ENCODE measurements at places on chromosomes 2 and 18. TPM values are rescaled to one million over a fixed set of nuclear protein-coding genes. Genes with fewer than 3 reads are reported as not detected.

DNA sequence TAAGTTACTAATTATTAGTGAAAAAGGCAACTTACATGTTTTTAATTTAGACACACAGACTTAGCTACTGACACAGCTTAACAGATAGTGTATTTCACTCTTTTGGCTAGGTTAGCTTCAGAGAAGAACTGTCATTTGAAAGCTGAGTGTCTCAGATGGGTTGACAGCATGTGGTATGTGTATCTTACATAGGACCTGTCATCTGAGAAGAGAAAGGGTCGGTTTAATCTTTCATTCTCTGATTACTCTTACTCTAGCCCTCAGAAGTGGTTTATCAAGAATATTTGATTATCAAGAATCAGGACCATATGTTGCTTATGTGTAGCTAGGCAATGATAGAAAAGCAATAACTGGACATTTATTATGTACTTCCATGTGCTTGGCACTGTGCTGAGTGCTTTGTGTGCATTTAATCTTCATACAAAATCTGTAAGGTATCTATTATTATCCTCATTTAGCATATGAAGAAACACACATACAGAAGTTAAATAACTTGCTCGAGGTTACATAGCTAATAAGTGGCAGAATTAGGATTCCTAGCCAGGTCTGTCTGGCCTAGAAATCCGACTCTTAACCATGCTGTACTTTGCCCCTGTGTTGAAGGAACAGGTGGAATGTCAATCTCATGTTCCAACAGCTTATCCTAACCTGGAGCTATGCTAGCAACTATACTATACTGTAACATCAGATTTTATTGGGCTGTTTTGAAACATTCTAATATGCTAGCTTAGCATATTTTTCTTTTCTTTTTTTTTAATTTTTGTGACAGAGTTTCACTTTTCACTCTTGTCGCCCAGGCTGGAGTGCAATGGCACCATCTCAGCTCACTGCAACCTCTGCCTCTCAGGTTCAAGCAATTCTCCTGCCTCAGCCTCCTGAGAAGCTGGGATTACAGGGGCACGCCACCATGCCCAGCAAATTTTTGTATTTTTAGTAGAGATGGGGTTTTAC lies 28.4 kb downstream of the CFLAR start:
- DNase-seq, result no peak

- peak; percentile 63 for DNase-seq
Measured at GRCh38 chr2:64989982-64990614, 899 bp downstream of the SLC1A4 start.

GRCh38 chr2:237434866-237435311 lies 20.9 kb upstream of the COL6A3 start:
- DNase-seq, result no peak

GRCh38 chr2:28209261-28209691 lies 183.4 kb upstream of the FOSL2 start:
- DNase-seq, result no peak

- DNase-seq, result no peak
Measured at GRCh38 chr2:194591192-194591591, 1065.8 kb upstream of the SLC39A10 start.

- DNase-seq, result no peak
Measured at GRCh38 chr2:163613266-163613731, 122.5 kb downstream of the FIGN start.

GRCh38 chr2:101827246-101827645 lies 129.7 kb downstream of the MAP4K4 start:
- DNase-seq, result no peak

GRCh38 chr18:48459465-48459864 lies 50.3 kb upstream of the ZBTB7C start:
- DNase-seq, result no peak

DNA sequence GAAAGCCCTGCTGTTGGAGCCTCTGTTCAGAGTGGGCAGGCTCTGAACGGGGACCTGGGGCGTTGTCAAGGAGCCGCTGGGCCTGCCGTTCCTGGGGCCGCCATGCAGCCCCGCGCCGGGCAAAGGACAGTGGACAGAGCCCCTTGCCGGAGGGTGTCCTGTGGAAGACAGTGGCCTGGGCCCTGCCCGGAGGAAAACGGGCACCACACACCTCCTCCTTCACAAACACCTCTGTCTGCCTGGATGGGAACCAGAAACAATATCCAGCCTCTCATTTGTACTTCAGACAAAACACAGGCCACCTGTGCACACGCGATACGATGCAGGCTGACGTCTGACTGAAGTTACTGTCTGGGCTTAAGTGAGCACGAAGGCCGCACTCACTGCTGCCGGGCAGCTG lies 233.7 kb downstream of the TWIST2 start:
- DNase-seq, result no peak

- DNase-seq, result no peak
Measured at GRCh38 chr18:3262234-3263131, 550 bp downstream of the MYL12B start.

GRCh38 chr2:119134775-119135174 lies 23.8 kb downstream of the C1QL2 start:
- DNase-seq, result no peak

- DNase-seq, result no peak
Measured at GRCh38 chr18:61448316-61448715, 115.1 kb downstream of the CDH20 start.

GRCh38 chr18:43129946-43130524 lies 14.6 kb upstream of the RIT2 start:
- no peak for DNase-seq

GRCh38 chr2:149002891-149003740 lies 35.4 kb upstream of the LYPD6B start:
- no peak for DNase-seq

DNA sequence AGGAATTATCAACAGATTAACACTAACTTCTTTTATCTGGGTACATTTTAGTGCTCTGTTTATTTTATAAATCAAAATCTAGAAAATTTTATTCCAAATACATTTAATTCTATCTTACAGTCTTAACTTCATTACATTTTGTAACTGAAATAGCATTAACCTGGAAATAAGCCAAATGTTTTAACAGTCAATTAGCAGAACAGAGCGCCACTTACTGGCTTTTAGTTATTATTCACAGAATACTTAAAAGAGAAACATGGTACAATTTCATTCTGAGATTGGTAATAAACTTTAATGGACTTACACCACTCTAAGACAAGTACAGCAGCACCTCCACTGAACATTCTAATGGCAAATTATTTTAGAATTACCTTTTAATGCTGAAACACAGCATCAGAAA lies 38.6 kb downstream of the SS18 start:
- DNase-seq, result no peak

GRCh38 chr2:1976112-1976511 lies 231.8 kb upstream of the PXDN start:
- DNase-seq, result no peak

DNA sequence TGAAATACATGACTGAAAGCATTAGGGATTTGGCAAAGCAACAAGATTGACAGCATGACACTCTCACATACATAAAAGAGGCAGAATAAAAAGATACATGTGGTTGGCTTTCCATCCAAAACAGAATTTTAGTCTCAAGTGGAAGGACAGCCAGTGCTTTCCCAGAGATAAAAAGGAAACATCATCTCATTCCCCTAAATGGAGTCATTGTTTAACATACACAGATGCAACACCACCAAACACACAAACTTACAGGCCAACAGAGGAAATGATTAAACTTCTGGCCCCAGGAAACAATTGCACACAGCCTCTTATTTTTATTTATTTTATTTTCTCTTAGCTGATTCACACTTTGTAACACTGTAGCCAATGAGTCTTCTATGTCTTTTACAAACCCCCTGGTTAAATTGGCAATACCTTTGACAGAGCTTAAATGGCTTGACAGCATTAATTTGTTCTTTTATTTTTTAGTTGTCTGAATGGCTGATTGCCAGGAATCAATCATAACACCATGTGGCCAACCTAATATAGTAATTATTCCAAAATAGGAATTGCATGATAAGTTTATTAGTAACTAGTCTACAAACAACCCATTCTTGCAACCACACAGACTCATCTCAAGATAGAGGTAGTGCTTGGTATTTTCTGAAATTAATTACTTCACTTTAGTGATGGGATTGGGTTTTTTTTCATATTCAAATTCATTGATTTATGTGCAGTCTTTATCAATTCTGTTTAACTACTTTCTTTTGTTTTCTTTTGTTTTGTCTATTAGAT lies 190.5 kb downstream of the RND3 start:
- no peak for DNase-seq

DNA sequence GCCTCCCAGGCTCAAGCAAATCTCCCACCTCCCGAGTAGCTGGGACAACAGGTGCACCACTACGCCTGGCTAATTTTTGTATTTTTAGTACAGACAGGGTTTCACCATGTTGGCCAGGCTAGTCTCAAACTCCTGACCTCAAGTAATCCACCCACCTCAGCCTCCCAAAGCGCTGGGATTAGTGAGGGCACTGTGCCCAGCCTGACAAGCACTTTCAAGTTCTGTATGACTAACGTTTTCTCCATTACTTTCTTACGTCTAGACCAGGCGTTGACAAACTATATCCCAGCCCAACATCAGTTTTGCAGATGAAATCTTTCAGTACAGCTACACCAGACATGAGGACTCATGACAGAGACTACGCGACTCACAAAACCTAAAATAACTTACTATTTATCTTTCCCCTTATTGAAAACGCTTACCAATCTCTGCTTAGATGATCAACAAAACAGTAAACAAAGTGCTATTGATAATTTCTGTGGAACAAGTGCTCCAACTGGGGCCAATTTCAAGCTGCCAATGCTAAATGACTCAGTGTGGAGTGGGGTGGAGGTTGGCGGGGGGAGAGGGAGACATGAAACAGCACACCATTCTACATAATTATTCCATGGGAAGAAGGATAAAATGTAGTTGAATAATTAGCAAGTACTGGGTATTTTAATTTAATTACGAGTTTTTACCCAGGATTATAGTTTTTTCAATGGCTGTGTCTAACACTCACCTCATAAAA lies 59.1 kb downstream of the SAP130 start:
- no peak for DNase-seq

GRCh38 chr2:162343492-162343823 lies 474 bp upstream of the GCA start:
- no peak for DNase-seq

HTR2B gene
- total RNA-seq, result 1.2 TPM

SP5 gene
- 2.4 TPM for total RNA-seq

DNAH7 gene
- total RNA-seq, result 2.5 TPM

SOCS6 gene
- 26.3 TPM for total RNA-seq

SLC5A7 gene
- not detected for total RNA-seq

BZW1 gene
- 282 TPM for total RNA-seq

SH3RF3 gene
- 6.4 TPM for total RNA-seq

TTLL4 gene
- 50.3 TPM for total RNA-seq
